ENCODE measurements at places on chromosomes 2 and 18.

DNA sequence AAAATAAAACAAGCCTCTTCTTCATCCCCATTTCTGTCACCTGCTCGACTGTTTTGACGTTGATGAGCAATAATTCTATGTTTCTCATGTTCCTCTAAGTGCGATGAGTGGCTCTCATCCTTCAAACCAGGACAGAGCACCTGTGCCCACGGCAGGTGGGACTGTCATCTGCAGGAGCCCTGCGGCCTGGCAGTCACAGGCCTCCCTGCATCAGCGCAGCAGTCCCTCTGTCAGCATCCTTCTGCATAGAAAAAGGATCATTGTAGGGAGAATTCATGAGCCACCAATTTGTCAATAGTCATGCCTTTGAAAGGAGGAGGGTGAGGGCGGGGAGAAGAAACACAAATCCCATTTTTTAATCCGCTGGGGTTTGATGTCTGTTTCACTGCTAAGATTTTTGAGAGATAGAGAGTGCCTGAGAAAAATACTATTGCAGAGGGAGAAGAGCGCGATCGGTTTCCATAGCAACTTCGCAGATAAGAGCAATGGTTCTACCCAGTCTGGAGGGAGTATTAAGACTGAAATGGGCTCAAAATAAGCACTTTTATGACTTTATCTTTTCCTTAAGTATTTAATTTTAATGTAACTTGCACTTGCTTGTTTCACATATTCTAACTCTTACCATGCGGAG, 234.3 kb upstream of the NCKAP5 start:
- DNase-seq: no peak

DNA sequence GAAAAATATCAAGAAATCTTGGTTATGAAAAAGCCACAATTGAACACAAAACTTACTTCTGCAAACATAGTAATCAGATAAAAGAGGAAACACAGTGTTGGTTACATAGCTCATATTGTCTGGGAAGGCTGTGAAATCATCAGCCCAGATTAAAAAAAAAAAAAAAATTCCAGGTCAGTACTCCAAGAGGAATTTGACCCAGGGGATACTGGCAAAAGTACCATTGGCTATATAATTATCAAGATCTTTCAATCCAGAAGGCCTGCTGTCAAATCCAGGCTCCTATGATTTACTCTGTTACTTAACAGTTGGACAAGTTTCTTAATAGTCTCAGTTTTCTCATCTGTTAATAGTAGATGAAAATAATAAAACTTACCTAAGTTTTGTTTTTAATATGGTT, 12.9 kb upstream of the IKZF2 start:
- DNase-seq: no peak

DNA sequence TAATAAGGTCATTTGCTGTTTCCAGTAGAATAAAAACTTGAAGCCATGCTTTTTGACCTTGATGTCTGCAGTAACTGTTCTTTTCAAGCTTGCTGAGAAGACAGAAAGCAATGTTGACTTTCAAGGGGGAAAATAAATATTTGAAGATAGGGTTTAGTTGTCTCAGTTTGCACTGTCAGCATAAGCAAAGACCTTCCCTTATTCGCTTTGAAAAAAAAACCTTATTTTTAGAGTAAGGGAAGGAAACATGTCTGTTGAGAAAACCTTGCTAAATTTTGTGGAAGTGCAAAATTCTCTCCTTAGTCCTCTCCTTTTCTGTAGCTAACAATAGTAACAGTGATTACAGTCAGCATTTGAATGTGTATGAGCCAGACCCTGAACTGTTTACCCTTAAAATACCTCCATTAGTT, 43.1 kb downstream of the MAP4K4 start:
- no peak for DNase-seq

GRCh38 chr2:201697899-201698298, 545 bp downstream of the MPP4 start:
- peak; percentile 92 for DNase-seq

DNA sequence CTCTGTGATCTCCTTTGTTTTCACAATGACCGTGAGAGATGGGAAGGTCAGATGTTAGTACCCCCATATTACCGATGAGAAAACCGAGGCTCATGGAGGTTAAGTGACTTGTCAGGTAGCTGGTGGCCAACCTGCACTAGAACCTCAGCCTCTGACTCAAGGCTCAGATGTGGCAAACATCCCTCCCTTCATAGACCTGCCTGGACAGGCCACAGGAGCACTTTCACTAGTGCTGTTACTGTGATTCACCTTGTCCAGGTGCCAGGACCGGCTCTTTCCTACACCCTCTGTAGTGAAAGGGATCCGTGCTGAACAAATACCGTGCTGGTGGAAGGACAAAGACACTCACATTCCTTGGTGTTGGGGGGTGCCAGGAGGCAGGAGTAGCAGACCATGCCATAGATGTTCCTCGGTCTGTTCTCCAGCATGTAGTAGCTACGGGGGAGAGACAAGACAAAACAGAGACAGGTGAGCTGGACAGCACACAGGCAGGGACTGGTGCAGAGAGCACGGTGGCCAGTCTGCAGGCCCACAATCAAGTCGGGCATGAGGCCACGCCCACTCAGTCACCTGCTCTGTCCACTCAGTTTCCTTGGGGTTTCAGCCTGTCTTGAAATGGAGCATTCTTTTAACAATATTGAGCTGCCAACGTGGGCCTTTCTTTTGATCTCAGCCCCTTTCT, 65.9 kb downstream of the EDAR start:
- no peak for DNase-seq

GRCh38 chr2:208062113-208062512, 36.8 kb upstream of the PLEKHM3 start:
- DNase-seq: peak; percentile 41

DNA sequence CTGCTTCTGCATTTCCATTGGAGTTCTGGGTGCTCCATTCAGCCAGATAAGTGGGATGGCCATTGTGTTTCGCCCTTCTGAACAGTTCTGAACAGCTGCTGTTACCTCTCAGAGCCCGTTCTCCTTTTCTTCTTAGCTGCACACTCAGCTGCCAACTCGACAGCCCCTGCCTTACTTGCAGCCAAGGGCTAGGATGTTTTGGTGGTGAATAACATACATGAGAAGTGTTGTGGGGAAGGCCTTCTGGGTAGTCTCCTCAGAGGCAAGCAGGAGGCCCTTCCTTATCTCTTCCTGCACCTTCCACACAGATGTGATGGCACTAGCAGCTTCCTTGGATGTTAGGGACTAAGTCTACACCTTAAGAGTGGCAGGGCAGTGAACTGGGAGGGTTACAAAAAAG, 138.4 kb upstream of the NOSTRIN start:
- no peak for DNase-seq

- no peak for DNase-seq
Observed at GRCh38 chr2:111031546-111032478, 88.9 kb upstream of the BCL2L11 start.

DNA sequence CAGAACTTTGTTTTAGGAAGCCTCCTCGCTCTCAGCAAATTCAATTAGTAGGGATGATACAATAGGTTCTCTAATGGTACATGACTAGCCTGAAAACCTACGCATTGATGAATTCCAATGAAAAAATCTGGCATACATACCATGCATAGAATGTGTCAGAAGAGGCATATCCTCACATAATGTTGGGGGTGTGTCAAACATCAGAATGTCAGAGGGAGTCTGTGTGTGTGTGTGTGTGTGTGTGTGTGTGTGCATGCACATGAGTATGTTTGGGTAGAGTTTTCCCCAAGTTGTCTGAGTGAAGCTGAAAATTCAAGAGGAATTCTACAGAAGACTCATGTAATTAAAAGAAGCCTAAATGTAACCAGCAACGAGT, 78.5 kb downstream of the FIGN start:
- peak; percentile 91 for DNase-seq

- DNase-seq: no peak
Observed at GRCh38 chr2:155944218-155944617, 388.3 kb downstream of the NR4A2 start.

DNA sequence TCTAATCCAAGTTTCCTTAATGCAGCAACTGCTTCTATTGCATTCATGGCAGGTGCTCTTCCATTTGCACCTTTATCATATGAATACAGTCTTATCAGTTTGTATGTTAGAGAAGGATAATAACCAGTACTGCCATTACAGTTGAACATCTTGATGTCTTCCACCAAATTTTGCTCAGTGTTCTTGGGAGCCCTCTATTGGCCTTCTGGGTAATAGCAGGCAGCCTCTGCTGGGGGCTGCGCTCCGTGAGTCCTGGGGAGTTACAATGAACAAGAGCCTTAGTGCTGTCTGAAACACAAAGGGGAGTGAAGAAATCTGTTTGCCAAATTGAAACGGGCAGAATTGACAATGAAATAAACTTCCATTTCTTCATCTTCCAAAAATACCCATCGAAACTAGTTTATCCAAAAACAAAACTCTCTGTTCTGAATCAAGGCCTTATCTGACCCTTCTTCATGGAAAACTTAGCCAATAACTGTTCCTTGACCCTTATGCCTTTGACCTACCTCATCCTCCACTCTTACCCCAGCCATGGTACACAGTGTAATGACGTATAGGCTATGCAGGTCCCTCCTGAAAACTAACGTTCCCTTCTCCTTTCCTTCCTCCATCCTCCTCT, 79.9 kb downstream of the ALK start:
- peak; percentile 34 for DNase-seq

- no peak for DNase-seq
Observed at GRCh38 chr2:12291303-12291702, 425.4 kb upstream of the TRIB2 start.

DNA sequence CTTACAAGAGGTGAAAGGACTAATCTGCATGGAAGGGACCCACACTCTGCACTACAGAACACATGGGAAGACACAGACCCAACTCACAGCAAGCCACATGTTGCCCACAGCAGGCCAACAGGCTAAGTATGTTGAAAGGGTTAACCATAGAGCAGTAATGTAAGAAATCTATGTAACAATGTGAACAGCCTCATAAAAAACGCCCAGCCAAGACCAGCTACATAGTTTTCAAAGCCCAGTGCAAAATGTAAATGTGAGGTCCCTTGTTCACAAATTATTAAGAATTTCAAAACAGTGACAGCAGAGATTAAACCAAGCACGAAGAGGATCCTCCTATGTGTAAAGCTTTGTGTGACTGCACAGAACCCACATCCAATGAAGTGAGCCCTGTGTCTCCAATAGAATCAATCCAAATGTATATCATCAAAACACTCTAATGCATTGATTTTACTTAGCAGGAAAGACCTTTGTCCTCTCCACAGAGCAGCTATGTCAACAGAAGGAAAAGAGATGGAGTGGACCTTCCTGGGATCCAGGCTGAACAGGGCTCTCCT, 210.1 kb downstream of the AGPS start:
- DNase-seq: no peak

Data from fibroblast of skin of right biceps (primary cell).